ENCODE measurements at places on chromosomes 2 and 18.

- DNase-seq = no peak
These were observed 22.8 kb upstream of the PXDN start for GRCh38 chr2:1766851-1767811.

GRCh38 chr2:220904015-220904414 is 668.1 kb downstream of the EPHA4 start:
- DNase-seq = no peak

GRCh38 chr2:48346124-48346536 is 183.8 kb upstream of the STON1 start:
- DNase-seq = no peak

DNA sequence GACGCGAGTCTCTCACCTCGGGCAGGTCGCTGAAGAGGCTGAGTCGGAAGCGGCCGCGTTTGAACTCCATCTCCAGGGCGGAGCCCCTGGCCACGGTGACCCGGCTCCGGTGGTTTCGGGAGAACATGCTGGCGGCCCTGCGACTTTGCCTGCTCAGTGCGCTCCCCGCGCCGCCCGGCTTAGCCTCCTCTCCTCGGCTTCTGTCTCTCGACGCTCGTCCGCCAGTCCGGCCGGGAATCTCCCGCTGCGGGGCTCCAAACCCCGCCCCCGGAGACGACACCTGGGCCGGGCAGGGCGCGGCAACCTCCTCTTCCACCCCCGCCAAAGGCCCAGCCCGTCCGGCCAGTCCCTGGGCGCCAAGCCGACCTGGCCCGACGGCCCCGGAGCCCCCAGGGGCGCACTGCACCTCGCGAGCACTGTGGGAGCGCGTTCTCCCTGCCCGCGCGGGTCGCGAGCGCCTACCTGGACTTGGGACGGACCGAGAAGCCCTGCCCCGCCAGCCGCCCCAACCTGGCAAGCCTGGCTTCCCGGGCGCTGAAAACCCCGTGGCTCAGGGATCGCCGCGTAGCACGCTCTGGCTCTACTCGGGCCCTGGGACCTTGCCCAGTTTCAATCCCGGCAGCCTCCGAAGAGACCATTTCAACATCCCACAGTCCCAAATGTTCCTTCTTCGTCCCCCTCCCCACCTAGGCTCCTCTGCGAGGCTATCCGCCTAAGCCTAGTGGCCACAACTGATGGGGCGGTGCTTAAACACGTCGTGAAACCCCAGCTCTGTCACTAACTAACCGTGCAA is at the start of gene RTKN:
Gene RTKN (minus strand): TSS at position 248 of the 793 bp plus-strand sequence. CDS start 121 bp downstream, at position 127.
- DNase-seq = peak; percentile 49

DNA sequence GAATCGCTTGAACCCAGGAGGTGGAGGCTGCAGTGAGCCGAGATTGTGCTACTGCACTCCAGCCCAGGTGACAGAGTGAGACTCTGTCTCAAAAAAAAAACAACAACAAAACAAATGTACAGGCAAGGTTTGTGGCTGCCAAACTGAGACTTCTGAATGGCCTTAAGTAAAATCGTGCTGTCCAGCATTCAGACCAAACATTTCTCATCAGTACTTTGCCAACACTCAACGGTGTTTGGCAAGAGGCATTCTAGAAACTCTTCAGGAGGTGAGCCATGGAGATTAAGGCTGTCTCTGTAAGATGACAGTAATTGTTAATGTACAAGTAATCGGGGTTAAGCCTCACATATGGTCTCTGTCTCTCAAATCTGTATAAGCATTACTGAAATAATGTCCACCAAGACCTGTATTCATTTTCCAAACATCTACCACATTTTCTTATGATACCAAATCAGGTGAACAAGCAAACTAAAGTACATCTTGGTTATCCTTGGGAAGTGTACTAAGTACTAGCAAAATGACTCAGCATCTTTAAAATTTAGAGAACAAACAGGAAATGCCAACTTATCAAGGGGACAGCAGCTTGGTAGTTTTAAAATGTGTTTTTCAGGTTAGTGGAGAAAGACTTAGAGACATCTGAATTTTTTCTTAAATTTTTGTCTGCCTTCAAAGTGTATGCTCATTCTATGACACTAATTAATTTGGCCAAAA is 29.3 kb downstream of the SERPINE2 start:
- no peak for DNase-seq

GRCh38 chr2:18062892-18063291 is 184.4 kb downstream of the KCNS3 start:
- DNase-seq = no peak

- no peak for DNase-seq
These were observed 118.1 kb upstream of the CXCR4 start for GRCh38 chr2:136236019-136236418.

GRCh38 chr18:3903337-3903736 is 453.4 kb downstream of the TGIF1 start:
- DNase-seq = no peak

DNA sequence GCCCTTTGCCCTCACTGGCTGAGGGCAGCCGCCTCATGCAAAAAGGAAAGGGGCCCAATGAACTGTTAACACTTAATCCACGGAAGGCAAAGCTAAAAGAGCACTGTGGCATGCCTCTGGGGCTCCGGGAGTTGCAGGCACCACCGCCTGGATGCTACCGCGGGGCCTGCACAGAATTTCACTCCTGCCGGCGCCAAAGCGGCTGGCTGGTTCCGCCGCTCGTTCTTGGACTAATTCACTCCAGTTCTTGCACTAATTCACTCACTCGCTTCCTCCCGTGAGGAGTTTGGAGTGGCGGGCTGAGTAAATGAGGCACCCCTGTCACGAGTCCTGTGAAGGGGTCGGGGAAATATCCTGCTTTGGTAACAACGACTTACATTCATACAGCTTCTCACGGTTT is 14.0 kb upstream of the MAPK4 start:
- no peak for DNase-seq

- DNase-seq = no peak
These were observed 1129.9 kb upstream of the GYPC start for GRCh38 chr2:125526093-125526492.

GRCh38 chr2:64675860-64676259 is 22.1 kb upstream of the SERTAD2 start:
- DNase-seq = peak; percentile 38

GRCh38 chr2:15942711-15943345 is 2.5 kb downstream of the MYCN start:
- DNase-seq = no peak

DNA sequence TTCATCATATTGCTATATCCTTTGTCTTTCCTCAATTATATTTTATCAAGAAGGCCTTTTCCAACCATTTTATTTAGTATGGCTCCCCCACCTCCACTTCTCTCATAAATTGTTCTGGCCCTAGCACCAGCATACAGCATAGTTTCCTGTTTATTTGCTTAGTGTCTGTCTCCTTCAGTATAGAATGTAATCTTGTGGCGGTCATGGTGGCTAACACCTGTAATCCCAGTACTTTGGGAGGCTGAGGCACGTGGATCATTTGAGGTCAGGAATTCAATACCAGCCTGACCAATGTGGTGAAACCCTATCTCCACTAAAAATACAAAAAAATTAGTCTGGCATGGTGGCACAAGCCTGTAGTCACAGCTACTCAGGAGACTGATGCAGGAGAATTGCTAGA is 39.6 kb upstream of the CLASP1 start:
- no peak for DNase-seq

DNA sequence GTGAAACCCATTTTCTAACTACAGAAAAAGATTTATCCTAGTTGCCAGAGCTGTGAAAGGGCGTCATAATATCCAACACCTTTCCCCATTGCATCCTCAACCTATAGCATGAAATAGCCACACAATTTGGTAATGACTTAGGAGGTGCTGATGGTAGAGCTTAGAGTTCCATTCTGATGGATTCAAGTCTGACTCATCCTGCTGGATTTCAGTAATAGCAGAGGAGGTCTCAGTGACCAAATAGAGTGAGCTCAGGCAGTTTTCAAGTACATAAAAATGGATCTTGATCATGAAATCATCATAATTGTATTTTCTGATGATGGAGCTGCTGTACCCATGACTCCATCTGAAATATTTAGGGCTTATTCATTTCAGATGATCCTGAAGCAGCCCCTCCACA is 270.7 kb upstream of the KLHL29 start:
- DNase-seq = no peak

GRCh38 chr18:61154866-61155265 is 178.4 kb upstream of the CDH20 start:
- no peak for DNase-seq

DNA sequence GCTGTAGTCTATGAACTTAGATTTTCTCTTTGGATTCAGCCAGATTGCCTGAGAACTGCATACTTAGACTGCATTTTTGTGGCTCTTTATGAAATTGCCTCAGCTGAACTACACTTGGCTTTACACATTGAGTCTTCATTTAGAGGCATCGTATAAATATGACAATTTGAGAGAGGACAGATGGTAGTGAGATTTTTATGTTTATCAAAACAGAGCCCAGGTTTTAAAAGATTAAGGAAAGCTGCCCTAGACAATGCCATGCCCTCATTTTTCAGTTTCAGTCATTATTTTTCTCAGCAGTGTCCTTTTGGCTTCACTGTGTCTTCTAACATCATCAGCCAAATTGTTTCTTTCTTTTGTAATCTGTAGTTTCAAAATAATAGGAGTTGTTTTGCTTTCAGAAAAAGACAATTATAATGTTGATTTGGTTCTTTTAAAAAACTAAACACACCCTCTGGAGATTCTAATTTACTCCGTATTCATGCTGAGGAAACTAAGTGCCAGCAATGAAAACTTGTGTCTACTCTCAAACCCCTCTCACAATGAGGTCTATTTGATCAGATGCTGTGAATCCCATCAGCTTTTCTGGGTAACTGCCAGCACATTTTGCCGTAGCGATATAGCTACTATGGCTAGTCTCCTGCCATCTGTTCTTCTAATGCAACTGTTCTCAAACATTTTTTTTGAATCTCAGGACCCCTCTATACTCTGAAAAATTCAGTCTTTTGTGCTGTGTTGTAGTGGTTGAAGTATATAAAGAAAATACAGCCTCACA is 46.2 kb downstream of the TWSG1 start:
- no peak for DNase-seq

DNA sequence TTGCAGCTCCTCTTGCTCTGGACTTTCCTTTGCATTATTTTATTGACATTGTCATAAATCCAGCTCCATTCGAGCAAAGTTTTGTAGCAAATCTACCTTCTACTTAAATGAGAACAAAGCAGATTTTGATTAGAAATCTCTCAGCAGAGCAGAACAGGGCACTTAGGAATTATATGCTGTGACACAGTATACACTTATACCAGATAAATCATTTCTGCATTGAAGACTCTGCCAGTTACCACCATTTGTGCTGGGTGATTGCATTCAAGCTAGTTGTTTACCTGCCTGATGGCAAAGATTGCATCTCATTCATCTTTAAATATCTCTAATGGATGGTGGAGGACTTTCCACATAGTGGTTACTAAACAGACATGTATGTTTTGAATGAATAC is 441.7 kb upstream of the HNMT start:
- no peak for DNase-seq

GRCh38 chr2:39660612-39661236 is 5.0 kb upstream of the TMEM178A start:
- no peak for DNase-seq

GRCh38 chr2:176817061-176817565 is 395.5 kb upstream of the HNRNPA3 start:
- peak; percentile 27 for DNase-seq

DNA sequence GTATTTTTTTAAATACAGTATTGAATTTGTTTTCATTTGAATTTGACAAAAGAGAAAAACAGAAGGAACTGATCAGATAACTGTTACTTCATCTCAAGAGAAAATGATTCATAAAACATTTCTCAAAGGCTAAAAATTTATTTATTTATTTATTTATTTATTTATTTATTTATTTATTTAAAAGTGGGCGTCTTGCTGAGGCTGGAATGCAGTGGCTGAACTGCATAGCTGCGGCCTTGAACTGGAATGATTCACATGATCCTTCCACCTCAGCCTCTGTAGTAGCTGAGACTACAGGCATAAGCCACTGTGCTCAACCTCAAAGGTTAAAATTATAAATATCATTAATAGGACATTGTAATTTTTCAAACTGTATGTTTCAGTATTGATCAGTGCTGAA is 4.5 kb upstream of the PUM2 start:
- DNase-seq = no peak

GRCh38 chr2:223418131-223418530 is 184.0 kb downstream of the SCG2 start:
- DNase-seq = no peak

DNA sequence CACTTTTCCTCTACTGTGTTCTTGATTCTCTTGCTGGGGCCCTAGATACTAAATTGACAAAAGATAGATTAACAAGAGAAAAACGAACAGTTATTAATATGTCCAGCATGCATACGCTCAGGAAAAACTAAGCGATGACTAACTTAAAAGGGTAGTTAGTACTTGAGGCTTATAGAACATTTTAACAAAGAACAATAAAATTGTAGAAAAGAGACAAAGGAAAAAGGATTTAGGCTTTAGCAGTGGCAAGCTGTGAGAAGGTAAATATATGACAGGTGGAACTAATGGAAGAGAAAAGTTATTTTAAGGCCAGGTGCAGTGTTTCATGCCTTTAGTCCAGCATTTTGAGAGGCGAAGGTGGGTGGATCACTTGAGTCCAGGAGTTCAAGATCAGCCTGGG is 75.6 kb downstream of the MRO start:
- no peak for DNase-seq

DNA sequence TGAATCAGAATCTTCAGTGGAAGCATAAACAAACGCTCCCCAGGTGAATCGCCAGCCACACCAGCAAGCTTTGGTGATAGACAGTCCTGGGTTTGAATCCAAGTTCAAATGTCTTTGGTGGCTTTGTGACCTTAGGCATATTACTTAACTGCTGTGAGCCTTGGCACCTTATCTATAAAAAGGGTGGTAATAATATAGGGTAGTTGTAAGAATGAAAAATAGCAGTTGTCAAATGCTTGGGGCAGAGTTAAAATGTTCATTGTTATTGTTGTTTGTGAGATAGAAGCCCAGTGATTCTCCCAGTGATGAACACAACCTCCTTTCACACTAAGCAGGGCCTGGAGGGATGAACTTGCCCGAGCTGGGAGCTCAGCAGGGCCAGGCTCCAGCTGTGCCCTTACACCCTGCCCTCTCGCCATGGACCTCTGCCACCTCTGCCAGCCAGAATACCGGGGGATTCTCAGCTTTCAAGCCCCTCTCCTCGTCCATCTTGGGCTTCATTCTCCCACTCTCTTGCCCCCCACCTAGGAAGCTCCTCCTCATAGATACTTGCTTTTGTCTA is 6.1 kb upstream of the TMBIM1 start:
- DNase-seq = no peak

DNA sequence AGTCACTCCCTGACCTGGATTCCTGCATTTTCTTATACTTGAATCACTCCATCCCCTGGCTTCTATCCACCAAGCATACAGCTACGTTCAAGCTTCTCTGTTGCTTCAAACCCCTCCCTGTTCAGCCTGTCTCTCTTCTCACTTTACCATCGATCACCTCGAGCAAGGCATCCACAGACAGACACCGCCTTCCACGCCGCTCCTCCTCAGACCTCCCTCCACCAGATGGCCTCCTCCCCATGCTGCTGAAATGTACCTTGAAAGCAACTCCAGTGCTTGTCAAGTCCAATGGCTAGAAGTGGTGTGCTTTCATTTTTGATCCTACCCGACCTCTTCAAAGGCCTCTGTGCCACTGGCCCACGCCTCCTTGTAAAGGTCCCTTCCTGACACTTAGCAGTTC is 131.3 kb upstream of the ACAA2 start:
- no peak for DNase-seq

GRCh38 chr2:127906206-127906926 is 20.6 kb upstream of the AMMECR1L start:
- DNase-seq = no peak

Measured in activated T-cell treated with anti-CD3 and anti-CD28 coated beads, Interleukin-2, amount 50 U/mL, for 1 hour (primary cell).